Femur (tissue), 1 donor: ENCODE measurements at places on chromosomes 13 and 19.
A peak's percentile ranks its signal among the peaks of the same experiment; 100 is the strongest.

DNA sequence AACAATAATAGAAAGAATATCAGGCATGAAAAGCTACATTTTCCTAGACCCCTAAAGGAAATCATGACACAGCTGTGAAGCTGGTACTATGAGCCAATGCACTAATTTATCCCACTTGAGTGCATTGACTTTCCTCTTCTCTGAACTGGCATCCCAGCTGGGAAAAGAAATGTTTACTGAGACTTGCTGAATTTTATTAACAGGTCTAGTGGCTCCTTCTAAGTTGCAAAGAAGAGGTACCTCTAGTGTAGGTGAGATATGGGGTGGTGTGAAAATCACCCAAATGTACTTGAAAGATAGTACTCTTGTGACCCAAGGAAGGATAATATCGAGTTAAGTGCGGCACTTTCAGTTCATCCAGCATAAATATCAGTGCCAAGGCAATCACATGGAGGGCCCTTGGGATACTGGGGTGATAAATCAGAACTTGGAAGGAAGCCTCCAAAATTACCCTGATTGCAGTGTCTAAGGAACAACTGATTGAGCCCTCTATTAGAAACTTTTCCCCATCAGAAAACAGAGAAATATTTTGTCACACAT lies 369.2 kb downstream of the PCDH9 start:
- DNase-seq: no peak

GRCh38 chr19:42480335-42481095 lies 37.8 kb upstream of the CXCL17 start:
- DNase-seq: no peak

- DNase-seq: peak; percentile 55
Observed at GRCh38 chr19:33388231-33388724, 14.8 kb downstream of the CEBPG start.

DNA sequence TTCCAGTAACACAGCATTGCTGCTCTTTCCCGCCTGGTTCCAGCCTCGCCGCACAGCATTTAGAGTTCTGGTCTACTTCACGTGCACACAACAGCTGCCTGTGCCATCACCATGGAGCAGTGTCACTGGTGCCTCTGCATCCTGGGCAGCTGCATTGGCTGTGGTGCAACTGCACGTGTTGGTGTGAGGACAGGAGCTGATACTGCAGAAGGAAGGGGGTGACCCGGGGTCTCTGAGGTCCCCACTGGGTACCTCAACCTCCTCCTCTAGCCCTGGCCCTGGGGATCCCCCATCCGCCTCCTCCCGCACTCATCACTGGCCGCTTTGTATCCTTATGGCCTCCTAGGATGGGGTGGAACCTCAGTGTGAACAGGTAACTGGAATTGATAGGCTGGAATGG lies 112.5 kb downstream of the SOX1 start:
- no peak for DNase-seq

DNA sequence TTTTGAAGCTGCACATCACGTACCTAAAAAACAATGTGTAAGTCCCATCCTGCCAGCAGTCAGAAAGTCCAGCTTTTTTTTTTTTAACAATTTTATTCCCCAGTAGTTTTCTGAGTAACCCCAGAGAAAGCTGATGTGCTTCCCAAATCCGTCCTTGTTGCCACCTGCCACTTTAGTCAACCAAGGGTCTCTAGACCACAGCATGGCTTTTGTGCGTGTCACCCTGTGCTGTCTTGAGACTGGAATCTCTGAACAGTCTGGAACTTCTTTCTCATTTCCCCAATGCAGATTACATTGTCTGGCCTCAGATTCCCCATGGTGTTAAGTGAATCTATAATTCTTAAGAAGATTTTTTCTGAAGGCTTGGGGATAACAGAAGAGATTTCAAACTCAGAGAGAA lies 289.2 kb upstream of the KLF12 start:
- no peak for DNase-seq

DNA sequence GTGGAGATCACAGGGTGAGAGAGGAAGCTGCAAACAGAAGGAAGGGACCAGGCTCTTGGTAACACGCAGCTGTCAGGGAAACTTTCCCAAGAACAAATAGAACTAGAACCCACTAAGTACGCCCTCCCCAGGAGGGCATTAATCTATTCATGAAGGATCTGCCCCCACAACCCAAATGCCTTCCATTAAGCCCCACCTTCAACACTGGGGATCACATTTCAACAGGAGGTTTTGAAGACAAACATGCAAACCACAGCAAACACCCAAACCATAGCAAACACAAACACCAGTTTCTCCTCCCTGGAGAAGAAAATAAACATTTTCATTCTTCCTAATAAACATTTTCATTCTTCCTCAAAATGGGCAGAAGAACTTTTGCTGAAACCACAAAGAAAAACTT lies 329.6 kb downstream of the EFNB2 start:
- DNase-seq: no peak

- no peak for DNase-seq
Observed at GRCh38 chr13:99829161-99829560, 142.4 kb downstream of the ZIC5 start.

DNA sequence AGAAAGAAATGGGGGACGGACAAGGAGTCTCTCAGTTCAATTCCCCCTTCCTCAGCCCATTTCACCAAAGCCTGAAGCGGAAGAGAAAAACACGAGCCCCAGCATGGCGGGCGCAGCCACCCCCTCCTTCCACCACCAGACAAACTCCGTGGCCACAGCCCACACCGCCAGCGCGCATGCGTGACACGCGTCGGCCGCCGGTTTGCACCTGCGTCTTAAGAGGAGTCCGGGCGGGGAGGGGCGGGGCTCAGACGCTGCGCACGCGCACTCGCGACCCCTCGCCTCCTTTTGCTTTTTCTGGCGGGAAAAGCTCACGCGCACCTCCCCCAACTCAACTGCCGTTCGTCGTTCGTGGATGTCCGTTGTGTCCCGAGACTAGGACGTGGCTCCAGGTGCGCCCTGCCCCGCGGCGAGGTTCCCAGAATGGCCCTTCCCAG lies at the start of gene KASH5:
TSS of gene KASH5 (plus strand) at position 314 of the 437 bp plus-strand sequence. CDS start 2,635 bp downstream, outside the sequence.
- peak; percentile 76 for DNase-seq

- no peak for DNase-seq
Observed at GRCh38 chr19:13031917-13032623, 36.8 kb downstream of the NFIX start.

DNA sequence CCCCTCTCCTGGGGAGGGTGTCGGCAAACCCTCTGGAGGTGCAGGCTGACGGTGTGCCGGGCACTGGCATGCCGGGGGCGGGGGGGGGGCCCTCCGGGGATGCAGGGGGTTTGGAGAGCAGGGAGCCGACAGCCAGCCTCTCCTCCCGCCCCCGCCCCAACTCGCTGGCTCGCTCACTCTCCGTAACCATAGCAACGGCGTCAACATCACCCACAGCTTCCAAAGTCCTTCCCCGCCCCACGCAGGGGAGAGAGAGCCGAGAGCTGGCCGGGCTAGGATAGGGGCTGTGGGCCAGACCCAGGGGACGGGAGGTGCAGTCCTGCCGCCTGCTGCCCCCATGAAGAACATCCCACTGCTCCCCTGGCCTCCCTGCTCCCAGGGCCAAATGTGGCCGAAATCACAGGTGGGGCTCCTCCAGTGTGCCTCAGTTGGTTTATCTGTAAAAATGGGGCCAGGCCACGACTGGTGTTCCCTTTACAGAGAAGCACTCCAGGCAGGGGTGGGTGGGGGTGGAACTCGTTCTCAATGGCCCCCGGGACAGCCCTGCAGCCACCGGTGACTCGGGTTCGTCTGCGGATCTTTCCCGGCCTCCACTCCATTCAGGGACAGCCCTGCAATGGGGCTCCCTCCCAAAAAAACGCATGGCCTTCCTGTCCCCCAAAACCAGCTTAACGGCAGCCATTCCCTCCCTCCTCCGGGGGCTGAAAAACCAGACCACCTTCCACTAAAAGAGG lies 3.2 kb downstream of the KLF16 start:
- DNase-seq: peak; percentile 90

DNA sequence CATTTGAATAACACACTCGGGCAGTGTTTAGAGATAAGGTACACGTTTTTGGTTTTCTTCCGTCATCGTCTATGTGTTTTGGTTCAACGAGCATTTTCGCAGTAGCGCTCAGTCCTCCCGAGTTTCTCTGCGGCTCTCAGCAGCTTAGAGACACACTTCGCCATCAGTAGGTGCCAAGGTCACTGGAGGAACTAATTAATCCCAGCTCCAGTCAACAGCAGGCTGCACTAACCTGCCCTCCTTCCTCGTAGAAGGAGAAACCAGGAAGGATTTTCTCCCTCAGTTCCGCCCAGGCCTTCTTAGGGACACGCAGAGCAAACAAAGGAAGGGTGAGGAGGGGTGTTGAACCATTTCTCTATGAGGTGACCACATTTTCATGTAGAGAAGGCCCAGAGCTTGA lies 12.6 kb downstream of the MBNL2 start:
- DNase-seq: no peak

DNA sequence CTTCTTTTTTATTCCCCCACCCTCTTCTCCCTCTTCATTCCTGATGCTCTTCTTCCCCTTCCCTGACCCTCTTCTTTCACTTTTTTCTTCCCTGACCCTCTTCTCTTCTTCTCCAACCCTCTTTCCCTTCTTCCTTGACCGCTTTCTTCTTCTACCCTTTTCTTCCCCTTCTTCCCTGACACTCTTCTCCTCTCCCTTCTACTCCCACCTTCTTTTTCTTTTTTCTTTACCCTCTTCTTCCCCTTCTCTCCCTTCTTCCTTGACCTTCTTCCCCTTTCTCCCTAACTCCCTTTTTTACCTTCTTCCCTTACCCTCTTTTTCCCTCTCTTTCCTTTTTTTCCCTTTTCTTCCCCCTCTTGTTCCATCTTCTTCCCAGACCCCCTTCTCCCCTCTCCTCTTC lies 931.3 kb downstream of the UQCRFS1 start:
- DNase-seq: no peak

DNA sequence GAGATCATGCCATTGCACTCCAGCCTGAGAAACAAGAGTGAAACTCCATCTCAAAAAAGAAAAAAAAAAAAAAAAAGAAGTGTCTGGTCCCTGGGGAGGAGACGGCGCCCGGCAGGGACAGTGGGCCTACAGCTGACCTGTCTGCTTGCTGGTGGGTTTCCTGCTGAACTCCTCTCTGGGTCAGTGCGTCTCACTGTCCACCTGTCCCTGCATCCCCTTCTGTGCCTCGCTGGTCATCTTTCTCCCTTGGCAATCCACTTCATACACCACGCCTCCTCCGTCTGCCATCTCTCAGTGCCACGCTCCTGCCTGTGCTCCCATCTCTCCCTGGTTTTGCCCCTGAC lies 63.4 kb downstream of the ACSBG2 start:
- DNase-seq: no peak

DNA sequence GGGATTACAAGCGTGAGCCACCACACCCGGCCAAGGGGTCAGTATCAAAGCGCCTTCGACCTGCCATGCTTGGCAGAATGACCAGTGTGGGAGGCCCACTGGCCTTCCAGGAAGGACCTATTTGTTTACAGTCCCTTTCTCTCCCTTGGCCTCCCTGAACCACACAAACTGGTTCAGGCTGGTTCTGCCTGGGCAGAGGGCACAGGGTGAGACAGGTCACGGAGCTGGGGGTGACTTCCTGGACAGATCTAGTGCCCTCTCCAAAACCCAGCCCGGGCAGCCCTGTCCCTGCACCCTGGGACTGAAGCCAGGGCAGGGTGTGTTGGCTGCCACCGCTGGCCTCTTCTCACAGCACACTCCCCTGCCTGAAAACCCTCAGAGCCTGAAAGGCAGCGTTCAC lies 11.3 kb downstream of the PLEKHF1 start:
- DNase-seq: no peak

DNA sequence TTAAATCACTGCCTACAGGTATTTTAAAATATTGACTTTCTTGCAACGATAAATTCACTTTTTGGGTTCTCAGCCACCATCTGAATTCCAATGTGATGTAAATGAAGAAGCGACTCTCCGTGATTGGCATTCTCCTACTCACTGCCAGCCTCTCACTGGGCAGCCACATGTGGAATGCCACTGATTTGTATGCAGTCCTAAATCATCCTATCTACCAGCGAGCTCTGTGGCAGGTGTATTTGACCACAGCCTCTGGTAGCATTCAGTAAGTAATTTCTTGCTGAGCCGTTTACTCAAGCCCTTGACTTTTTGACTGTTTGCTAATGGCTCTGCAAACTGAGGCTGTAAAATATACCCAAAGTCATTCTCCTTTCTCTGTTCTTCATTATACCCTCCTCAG lies 559.0 kb upstream of the SLC10A2 start:
- DNase-seq: no peak

- DNase-seq: peak; percentile 27
Observed at GRCh38 chr19:53466726-53467484, 628 bp upstream of the ZNF813 start.

DNA sequence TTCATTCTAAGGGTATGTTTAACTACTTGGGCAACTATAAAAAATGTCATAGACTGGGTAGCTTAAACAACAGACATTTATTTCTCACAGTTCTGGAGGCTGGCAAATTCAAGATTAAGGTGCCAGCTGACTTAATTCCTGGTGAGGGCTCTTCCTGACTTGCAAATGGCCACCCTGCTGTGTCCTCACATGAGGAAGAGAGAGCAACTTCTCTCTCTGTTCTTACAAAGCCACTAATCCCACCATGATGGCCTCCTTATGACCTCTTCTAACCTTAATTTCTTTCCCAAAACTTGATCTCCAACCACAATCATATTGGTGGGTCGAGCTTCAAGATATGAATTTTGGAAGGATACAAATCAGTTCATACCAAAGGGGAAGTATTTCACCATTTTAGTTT lies 399.0 kb downstream of the DCT start:
- DNase-seq: no peak

GRCh38 chr19:55446060-55446459 lies 3.0 kb upstream of the SHISA7 start:
- DNase-seq: no peak

- no peak for DNase-seq
Observed at GRCh38 chr19:48659768-48660167, 13.0 kb downstream of the NTN5 start.
